ENCODE measurements at places on chromosomes 11 and 22.
A peak's percentile ranks its signal among the peaks of the same experiment; 100 is the strongest.

GRCh38 chr11:100928426-100928825 is 201.2 kb downstream of the PGR start:
- no peak for DNase-seq

- DNase-seq: no peak
Observed at GRCh38 chr11:12150831-12151382, 40.5 kb downstream of the MICAL2 start.

DNA sequence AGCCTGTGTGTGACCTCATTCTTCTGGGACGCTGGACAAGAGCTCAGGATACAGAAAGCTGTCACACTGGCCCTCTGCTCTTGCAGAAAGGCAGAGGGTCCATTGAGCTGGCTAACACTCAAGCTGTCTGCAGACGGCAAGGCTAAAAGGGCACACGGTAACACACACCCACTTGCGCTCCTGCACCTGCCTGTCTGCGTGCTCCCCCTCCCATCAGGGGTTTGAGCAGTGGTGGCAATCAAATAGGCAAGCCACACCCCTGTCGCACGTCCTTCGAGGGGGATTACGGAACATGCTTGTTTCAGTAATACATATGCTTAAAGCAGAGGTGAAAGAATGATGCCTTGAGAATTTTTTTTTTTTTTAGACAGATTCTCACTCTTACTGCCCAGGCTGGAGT is 7.1 kb upstream of the QSER1 start:
- DNase-seq: no peak

DNA sequence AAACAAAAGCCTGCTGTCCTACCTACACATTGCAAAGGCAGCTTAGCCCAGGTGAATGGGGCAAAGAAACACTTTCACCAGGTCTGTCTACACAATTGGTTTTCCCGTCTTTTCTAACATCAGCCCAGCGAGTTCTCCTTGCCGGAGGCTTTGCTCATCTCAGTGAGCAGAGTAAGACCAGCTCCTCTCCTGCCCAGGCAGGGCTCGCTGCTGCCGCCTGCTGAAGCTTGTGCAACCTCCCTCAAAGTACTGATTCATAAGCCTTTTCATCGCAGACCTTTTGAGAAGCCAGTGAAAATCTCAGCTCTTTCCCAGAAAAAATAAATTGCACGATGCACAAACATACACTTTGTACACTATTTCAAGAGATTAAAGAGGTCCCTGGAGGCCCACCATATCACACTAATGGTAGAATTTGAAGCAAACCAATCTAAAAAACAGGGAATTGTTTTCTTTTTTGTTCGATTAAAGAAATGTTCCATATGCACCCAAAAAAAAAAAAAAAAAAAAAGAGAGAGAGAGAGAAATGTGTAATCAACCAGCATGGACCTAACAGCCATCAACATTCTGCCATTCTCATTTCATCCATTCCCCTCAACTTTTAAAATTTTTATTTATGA is 328.1 kb upstream of the MPPED2 start:
- peak; percentile 77 for DNase-seq

- DNase-seq: no peak
Observed at GRCh38 chr22:37940698-37941376, 12.6 kb downstream of the C22orf23 start.

DNA sequence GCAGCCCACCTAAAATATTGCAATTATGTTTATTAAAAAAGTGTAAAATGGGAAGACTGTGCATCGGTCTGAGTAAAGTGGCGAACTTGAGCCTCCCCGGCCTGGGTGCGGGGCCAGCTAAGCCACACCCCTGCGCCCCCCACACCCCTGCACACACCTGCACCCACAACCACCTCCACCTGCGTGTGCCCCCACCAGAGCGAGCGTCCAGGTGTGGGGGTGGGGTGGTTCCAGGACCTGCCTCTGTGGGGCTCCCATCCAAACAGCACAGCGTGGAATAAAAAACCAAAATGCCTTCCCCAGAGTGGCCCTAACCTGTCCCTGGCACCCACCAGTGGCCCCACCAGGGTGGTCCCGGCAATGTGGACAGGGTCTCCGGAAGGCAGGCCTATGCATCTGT is 30.1 kb upstream of the CARS1 start:
- no peak for DNase-seq

- DNase-seq: no peak
Observed at GRCh38 chr11:16794047-16794818, 55.8 kb downstream of the C11orf58 start.

DNA sequence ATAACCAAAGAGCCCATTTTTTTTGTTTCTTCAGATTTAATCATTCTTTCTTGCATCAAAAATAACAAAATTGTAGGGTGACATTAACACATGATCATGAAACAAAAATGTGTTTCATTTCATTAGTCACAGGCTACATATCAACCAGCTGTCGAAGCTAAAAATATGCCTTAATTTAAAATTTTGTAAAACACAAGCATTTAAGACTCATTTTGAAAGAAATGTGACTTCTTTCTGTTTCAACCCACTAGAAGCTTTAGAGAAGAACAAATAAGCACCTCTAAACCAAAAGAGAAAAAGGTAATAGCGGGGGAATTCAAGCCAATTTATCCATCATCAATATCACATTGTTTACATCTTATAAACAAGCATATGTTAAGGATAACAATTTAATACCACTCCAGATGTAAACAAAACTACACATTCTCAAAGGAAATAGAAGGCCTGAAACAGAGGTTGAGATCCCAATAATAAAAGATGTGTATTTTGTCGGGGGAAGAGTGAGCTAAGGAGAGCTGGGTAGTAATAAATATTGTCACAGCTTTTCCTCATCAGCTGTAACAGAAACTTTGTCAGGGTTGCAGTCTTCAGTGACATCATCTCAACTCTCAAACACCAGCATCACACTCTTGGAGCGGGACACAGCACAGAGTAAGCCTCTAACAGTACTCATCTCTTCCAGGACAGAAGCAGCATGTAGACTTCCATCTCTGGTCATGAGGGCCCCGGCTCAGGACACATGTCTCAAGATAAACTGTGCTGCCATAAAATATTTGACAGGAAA is 42.0 kb downstream of the ALG9 start:
- no peak for DNase-seq

- DNase-seq: no peak
Observed at GRCh38 chr11:113531083-113531482, 55.9 kb upstream of the DRD2 start.

DNA sequence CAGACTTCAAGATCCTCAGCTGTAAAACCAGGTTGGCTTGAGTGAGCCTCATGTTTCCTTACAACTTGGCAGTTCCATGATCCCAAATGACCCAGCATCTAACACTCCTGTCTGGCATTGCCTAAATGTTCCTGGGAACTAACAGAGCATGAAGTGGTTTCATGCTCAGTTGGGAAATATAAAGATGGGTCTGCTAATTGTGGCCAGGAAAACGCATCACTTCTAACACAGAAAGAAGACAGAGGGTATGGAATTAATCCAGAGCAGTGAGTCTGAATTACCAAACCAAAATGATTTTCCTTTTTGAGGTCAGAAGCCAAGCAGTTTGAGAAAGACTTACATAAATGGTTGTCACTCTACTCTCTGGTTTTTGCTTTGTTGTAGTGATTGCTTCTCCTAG is 60.5 kb upstream of the MMP13 start:
- no peak for DNase-seq

DNA sequence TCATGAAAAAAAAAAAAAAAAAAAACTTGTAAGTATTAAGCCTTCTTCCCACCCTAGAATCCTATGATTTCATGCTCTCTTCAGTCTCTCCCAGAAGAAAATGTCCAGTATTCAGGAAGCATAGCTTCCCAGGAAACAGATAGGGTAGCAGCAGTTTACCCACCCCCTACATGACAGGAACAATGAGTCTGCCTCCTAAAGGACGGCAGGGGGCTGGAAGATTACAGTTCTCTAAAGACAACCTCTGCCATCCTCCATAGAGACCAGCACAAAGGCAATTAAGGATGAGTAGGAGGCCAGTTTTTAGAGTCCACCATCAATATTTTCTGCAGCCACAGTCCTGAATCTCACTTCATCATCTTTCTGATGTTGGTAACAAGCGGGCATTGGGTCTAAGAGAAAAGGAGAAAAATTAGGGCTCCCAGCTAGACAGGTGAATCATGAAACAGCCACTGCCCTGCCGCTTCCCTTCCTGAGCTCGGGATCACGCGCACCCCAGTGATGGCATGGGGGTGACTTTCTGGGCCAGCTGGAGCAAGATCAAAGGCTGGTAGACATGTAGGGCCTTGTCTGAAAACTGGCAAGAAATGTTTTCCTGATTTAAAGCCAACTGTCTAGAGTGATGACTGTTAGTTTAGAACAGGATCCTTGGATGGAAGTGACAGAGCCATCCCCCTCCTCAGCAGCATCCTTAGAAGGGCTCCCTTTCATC is 322.8 kb downstream of the LARGE1 start:
- no peak for DNase-seq

DNA sequence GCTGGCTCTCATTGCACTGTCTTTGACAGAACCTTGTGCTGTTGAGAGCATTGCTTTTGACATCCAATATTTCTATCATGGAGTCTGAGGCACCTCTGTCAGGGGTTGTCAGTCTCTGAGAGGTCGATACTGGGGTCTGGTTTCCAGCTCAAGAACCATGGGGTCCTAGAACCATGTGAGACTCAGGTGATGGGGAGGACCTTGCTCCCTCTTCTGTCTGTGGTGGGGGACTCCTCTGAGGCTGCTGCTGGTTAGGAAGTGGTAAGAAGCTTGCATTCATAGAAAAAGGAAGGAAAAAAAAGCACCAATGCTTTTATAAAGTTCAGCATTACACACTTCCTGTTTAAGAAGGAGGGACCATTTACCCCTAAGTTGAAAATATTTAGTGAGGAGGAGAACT is 91.8 kb upstream of the CD44 start:
- DNase-seq: no peak

DNA sequence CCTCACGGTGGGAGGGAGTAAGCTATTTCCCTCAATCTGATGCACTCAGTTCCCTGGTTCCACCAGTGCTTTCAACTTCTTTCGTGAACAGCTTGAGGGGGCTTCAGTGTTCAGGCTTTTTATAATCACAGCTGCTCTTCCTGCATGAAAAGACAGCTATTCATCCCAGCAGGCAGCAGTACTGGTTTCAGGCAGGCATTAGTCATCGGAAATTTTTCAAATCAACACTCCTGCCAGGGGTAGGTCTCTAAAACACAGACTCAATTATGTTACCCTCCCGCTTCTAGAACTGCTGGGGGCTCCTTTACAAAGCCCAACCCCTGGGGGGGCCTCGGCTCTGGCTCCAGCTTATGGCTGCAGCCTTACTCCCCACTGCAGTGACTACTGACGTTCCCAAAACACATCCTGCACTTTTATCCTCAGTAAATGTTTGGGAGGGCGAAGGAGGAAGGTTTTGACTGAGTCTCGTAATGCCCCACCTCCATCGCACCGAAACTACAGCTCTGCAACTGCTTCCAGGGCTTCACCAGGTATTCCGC is 5.8 kb downstream of the POLDIP3 start:
- DNase-seq: no peak

DNA sequence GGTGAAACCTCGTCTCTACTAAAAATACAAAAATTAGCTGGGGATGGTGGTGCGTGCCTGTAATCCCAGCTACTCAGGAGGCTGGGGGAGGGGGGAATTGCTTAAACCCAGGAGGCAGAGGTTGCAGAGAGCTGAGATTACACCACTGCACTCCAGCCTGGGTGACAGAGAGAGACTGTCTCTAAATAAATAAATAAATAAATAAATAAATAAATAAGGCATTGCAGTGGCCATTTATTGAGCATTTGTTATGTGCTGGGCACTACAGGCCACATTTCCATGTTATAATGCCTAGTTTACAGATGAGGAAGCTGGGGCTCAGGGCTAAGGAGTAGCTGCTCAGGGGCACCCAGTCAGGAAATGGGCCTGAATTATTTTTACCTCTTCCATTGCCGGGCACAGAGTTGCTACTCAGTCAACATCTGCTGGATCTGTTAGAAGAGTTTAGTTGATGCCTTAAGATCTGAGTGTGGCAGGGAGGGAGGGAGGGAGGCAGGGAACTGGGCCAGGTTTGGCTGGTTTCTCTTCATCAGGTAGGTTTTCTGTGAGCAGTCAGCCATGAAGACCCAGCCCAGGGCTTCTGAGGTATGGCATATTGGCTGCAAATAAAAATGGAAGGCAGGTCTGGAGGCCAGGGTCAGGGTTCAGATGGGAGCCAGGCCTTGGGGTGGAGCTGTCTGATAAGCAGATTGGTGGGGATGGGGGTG is 5.6 kb downstream of the PVALB start:
- no peak for DNase-seq

DNA sequence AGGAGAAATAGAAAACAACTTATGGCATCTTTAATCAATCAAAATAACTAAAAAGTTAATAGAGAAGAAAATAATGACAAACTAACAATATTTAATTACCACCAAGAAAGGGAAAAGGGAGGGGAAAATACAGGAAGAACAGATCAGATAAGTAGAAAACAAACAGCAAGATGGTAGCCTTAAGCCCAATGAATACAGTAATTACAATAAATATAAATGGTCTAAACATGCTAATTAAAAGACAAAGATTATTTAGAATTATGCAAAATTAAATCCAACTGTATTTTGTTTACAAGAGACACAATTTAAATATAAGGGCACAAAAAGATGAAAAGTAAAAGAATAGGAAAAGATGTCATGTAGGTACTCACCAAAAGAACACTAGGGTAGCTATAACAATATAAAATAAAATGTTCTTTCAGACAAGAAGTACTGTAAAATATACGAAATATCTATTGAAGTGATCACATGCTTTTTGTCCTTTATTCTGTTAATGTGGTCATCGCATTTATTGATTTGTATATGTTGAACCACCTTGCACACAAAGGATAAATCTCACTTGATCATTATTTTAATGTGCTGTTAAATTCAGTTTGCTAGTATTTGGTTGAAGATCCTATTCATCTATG is 14.0 kb downstream of the C11orf65 start:
- DNase-seq: no peak

DNA sequence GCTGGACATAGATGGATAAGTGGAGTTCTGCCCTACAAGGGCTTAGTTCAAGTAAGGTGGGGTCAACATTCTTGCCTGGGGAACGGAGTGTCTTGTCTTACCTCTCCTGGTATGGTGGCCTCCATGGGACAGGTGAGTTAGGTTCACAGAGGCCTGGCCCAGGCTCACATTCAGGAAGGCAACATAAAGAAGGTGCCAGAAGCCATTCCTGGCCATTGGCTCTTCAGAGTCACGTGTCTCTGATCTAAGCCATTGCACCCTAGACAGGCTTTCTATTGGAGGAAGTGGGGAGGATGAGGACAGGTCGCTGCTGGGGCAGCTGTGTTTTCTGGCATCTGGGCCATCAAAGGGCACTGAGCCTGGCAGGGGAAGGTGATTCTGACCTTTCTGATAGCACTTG is 14.8 kb downstream of the LMO2 start:
- DNase-seq: no peak

DNA sequence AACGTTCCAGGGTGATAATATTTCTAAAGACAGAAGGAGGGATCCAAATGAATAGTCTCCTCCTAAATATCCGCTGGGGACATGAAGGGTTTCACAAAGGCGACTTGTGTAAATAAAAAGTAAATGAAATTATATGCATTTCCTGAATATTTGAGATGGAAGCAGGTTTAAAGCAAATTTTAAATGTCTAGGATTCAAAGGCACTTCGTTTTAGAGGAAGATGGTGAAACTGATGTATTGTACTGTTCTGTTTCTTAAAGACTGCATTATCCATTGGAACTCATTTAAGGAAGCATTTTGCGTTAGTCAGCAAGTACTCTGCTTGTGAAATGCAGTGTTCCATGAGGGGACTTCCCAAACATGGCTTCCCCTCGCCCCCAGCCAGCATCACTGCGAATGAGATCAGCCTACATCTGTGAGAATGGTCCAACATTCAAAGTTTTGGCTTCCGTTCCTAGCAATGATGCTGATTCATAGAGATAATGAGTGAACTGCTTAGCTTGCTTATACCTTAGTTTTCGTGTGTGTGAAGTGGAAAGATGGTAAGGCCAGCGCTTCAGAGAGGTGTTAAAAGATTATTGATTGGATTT is 1.5 kb downstream of the RAB39A start:
- DNase-seq: no peak

GRCh38 chr11:68574308-68574707 is 110.0 kb upstream of the GAL start:
- no peak for DNase-seq

Data from upper lobe of left lung (tissue), 6 donors.